ENCODE measurements at places on chromosomes 2 and 18. TPM values are rescaled to one million over a fixed set of nuclear protein-coding genes. Genes with fewer than 3 reads are reported as not detected.
A peak's percentile ranks its signal among the peaks of the same experiment; 100 is the strongest.

- DNase-seq, result no peak
These were observed 74.9 kb upstream of the ARL4C start for GRCh38 chr2:234571620-234572407.

SIX3 gene
- not detected for total RNA-seq

CENPA gene
- 42.8 TPM for total RNA-seq

GRCh38 chr2:202555356-202555755, 79.4 kb upstream of the FAM117B start:
- no peak for DNase-seq

FKBP7 gene
- 22.2 TPM for total RNA-seq

- no peak for DNase-seq
These were observed 54.7 kb downstream of the SERPINB7 start for GRCh38 chr18:63829886-63830285.

IDH1 gene
- total RNA-seq, result 66.3 TPM

DNA sequence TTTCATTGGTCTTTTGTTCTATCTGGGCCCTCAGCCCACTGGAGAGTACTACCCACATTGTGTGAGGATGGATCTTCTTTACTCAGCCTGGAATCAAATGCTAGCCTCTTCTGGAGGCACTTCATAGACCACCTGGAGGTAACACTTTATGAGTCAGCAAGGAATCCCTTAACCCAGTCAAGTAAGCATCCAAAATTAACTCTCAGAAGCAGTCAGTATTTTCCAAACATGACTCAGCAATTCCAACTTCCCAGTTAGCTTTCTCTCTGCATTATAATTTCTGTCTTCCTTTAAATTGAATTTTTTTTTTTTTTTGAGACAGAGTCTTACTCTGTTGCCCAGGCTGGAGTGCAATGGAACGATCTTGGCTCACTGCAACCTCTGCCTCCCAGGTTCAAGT, 142.7 kb downstream of the ACKR3 start:
- peak; percentile 32 for DNase-seq

METTL21A gene
- 22.2 TPM for total RNA-seq

- no peak for DNase-seq
These were observed 196.0 kb downstream of the LNPK start for GRCh38 chr2:175806125-175806490.

MC4R gene
- total RNA-seq, result not detected

DNA sequence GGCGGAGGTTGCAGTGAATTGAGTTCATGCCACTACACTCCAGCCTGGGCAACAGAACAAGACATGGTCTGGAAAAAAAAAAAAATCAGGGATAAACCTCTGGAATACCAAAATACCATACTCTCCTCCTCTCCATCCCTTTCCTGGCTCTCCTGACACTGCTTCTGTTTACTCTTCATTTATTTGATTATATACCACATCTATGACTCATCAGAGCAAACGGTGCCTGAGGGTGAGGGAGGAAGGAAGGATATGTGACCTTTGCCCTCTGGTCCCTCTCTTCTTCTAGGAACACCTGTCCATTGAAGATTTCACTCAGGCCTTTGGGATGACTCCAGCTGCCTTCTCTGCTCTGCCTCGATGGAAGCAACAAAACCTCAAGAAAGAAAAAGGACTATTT, 30.0 kb downstream of the VIL1 start:
- DNase-seq, result peak; percentile 67

GRCh38 chr2:17199741-17200140, 318.5 kb downstream of the RAD51AP2 start:
- no peak for DNase-seq

PSMD14 gene
- 176 TPM for total RNA-seq

DNA sequence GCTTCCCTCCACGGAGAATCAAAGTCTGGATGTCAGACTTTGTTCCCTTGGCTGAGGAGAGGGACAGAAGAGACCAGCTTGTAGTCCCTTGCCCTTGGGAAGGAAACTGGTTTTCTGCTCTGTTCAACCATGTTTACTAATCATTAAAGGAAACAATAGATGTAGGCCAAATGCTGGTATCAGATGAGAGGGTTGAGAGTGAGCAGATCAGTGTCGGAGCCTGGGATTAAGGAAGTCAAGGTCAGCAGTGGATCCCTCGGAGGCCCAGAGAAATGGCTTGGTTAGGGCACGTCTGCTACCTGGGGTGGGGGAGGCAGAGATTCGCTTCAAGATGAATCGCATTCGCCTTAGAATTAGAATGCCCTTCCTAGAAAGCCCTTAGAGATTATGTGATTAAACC, 109.1 kb downstream of the MYCN start:
- DNase-seq, result no peak

LIMS3 gene
- total RNA-seq, result 6.4 TPM
